ENCODE measurements at places on chromosomes 2 and 18.
A peak's percentile ranks its signal among the peaks of the same experiment; 100 is the strongest.

GRCh38 chr18:13585379-13586153 is 140.8 kb downstream of the FAM210A start:
- DNase-seq, result no peak

DNA sequence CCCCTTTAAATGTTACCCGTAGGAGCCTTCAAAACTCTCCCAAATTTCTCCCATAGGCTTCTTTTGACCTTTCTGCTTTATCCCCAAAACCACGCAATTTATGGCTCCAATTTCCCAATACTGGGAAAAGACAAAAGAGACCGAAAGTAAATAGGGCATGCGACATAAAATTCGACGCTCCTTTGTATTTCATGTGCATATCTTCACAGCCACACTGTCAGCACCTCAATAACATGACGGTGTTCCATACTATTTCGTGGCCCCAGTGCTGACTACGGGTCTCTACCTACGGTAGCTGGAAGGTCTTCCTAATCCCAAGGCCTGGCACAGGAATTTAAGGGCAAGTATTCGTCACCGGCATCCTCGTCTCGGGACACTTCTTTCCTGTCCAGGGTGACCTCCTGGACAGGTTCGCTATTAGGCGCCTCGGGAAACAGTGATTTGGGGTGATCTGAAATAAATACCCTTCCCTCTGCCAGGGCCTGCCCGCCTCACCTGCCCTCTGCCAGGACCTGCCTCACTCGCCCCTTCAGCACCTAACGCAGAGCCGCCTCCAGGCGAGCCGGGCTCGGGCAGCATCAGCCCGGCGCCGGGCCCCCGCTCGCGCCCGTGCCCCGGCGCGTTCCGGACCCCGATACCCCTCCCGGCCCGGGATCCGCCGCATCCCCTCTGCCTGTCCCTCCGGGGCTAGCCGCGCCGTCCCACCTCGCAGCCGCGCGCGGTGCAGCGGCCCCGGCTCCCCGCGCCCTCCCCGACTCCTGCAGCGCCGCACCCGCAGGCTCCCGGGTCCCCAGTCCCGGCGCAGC is 680 bp downstream of the DTNB start:
- no peak for DNase-seq

- DNase-seq, result no peak
Measured at GRCh38 chr2:230447455-230448451, 31.8 kb downstream of the SP100 start.

- no peak for DNase-seq
Measured at GRCh38 chr2:195579776-195580555, 77.1 kb upstream of the SLC39A10 start.

DNA sequence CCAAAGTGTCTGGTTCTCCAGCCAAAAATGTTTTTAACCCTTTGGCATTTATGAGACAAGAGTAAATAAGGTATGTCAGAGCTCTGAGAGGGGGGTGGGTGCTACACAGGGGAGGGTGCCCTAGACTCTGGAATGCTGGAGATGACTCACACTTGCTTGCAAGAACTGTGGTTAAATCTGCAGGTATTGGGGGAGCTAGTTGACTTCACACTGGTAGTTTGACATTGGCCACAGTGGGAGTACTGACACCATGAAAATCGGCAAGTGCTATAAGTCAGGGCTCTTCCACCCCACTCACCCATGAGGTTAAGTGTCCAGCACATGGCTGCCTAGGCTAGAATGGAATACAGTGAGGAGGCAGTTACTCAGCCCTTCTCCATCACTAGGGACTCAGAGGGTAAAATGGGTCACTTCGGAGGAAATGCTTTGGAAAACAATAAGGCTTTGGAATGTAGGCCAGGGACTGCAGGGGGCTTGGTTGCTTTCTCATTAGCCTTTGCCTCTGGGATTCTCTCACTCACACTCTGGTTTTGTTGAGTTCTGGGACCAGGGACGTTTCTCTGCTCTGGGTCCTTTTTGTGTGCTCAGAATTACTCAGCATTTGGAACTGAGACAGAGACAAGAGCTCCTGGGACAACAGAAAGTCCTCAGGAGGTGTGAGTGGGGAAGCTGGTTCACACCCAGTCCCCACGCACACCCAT is 91.6 kb downstream of the ACKR3 start:
- DNase-seq, result no peak

GRCh38 chr2:225411452-225411851 is 11.9 kb downstream of the NYAP2 start:
- no peak for DNase-seq

DNA sequence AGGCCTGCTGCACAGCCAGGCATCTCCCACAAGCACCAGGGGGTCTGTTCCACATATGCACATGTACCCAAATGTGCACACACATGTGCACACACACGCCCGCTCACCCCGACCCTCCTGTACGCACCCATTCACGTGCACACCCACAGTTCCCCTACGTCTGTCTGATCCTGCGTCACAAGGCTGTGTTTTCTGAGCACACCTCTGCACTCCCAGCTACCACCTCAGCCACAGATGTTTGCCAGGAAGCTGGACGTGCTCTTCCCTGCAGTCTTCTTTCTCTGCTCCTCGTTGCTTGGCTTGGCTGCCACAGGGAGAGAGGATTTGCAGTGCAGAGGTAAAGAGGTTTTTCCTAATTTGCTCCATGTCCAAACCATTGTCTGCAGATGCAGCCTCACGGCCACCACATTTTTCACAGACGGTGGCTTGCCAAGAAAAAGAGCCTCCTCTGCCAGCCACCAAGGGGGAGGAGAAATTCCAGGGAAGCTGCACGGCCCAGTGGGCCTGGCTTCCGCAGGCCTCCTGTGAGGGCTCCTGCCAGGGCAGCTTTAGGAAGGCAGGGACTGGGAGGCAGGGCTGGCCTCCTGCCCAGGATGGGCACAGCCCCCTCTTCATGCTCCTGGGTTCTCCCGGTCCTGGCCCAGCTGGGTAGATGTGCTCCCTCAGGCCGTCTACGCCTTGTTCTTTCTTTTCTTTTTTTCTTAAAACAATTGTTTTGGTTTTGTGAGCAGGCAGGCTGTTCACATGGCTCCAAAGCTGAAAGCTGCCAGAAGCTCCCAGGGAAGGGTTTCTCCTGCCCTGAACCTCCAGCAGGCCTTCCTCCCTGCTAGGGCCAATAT is 29.3 kb upstream of the HS6ST1 start:
- no peak for DNase-seq

DNA sequence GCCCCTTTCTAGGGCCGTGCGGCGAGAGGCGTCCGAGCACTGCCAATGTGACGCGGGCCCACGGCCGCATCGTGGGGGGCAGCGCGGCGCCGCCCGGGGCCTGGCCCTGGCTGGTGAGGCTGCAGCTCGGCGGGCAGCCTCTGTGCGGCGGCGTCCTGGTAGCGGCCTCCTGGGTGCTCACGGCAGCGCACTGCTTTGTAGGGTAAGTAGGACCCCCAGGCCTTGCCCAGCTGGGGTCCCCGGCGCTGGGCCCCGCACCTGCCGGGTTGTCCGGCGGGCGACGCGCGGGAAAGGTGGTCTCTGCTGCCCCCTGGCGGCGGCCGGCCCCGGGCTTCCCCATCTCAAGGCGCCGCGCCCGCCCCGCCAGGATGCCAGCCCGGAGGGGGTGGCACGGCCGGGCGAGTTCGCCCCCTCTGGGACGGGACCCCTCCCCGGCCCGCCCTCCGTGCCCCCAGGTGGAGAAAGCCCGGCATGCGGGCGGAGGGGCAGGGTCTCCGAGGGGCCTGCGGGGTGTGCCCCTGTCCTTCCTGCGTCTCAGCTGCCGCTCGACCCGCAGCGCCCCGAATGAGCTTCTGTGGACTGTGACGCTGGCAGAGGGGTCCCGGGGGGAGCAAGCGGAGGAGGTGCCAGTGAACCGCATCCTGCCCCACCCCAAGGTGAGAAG is 1.9 kb downstream of the PRSS56 start:
- no peak for DNase-seq

- DNase-seq, result no peak
Measured at GRCh38 chr2:217412721-217413120, 552.9 kb upstream of the TNP1 start.

DNA sequence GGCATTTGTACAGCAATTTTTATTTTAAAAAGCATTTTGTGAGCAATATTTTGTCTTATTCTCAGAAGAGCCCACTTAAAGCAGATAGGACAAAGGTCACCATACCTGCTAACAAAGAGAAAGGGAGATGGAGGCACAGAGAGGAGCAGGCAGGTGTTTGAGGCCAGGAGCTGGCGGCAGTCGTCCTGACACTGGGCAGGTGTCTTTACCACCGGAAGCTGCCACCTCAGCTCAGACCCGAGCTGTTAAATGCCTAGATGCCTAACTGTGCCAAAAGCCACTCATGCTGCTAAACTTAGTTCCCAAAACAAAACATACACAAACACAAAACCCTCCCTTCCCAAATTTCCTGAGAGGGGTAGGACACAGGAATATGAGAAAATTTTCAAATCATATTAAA is 120.9 kb downstream of the CNTNAP5 start:
- no peak for DNase-seq

- DNase-seq, result no peak
Measured at GRCh38 chr2:3598912-3599854, 4.3 kb downstream of the COLEC11 start.

DNA sequence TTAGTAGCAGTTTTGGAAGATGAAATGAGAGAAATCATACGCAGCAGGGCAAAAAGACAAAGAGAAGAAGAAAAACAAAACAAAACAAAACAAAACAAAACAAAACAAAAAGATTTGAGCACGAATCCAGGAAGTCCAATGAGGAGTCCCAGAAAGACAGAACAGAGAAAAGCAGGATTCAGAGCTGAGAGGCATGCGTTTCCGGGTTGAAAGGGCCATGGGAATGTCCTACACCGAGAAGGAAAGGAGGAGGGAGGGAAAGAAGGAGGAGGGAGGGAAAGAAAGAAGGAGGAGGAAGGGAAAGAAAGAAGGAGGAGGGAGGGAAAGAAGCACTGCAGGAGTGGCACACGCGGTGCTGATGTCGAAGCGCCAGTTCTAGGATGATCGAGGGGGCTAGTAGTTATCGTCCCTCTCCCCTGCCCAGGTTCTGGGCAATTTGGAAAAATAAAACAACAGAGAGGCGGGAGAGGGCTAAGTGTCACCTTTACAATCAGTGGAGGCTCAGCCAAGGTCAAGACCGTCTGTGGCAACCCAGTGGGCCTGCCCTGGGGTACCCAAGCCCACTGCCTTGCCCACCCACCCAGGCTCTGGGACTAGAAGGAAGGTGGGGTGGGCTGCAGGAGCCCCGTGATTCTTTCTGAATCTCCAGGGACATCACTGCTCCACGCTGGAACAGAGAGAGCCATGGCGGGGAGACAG is 68.4 kb downstream of the TWIST2 start:
- no peak for DNase-seq

DNA sequence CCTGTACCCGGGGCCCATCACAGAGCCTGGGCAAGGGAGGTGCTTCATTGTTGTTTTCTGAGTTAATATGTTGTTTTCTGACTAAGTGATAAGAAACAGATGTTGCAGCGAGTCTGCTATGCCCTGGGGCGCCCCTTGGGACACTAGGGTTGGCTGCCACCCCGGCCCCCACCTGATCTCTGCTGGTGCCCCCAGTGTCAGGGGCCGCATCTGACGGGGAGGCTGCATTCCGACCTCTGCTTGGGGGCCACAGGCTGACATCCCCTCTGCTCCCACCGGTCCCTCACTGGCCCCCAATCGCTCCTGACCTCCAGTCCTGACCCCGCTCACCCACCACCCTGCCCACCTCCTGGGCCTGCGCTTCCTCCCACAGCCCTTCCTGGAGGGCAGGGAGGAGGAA is 65.9 kb downstream of the LONRF2 start:
- DNase-seq, result no peak

DNA sequence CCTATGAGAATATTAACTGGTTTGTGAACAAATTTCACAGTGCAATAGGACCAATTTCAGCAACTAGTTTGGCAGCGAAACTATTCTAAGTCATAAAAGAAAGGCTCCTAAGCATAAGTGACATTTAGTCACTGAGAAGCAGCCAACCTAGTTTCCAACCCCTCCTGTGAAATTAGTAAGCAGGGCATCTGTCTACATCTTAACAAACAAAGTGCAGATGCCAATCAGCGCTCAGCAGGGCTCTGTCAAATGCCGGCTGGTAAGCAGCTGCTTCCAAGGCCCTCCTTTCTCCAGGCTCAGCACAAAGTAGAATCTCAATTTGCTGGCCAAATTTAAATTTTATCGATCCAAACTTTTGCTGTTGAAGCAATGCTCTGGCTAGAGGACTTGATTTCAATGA is 124.7 kb downstream of the ICOS start:
- no peak for DNase-seq

DNA sequence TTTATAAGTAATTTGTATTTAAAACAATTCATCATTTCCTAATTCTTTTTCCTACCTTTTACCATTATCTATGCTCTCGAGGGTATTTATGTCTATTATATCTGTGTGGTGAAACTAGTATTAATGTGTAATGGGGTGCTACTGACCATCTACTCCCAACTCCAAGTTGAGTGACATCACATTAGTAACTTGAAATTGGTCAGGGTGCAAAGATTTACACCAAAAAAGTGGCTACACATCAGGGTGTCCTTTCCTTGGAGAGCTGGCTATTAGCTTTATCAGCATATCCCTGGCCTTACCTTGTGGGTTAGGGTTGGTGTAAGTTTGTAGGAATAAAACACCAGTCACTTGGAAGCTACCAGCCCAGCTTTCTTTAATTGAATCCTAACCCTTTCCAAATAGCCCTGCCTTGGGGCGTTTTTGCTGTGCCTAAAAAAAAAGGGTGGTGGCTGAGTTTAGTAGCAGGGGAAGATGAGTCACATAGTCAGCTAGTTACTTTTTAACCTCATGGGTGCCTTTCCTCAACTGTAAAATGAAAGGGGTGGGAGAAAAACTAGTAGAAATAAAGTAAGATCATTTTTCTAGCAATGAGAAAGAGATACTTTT is 14.0 kb downstream of the ANXA4 start:
- peak; percentile 68 for DNase-seq

DNA sequence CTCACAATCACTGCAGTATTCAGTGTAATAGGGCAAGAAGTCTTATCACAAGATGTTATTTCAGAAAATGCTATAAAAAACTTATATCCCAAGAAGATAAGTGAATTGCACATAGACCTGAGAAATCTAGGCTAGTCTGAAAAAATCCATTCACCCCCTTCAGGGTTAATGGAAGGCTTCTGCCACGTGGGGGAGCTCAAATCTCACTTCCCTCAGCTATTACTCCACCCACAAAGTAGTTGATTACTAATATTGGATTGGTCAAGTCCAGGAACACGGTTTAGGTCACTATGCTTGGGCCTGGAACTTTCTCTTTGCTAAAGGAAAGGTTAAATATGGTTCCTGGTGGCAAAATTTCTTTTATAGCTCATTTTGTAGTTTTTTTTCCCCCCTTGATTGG is 51.2 kb upstream of the ADAM23 start:
- DNase-seq, result peak; percentile 45

GRCh38 chr2:209601497-209601896 is 170.1 kb upstream of the UNC80 start:
- DNase-seq, result no peak

- no peak for DNase-seq
Measured at GRCh38 chr2:222862106-222862908, 1.5 kb downstream of the ACSL3 start.

DNA sequence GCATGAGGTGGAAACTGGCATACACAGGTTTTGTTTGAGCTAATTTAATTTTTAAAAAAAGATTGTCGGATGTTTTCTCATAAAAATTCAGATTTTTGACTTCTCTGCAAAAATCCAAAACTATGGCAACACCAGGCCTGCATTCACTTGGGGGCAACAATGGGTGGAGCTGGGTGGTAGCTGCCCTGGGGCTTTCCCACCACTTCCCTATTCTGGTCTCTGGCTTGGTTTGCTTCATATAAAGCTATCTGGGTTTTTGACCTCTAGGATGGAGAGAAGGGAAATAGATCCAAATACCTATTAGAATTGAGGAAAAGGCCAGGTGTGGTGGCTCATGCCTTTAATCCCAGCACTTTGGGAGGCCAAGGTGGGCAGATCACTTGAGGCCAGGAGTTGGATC is 5.5 kb upstream of the CYP27A1 start:
- DNase-seq, result no peak
